ENCODE measurements at places on chromosomes 5 and 9.

DNA sequence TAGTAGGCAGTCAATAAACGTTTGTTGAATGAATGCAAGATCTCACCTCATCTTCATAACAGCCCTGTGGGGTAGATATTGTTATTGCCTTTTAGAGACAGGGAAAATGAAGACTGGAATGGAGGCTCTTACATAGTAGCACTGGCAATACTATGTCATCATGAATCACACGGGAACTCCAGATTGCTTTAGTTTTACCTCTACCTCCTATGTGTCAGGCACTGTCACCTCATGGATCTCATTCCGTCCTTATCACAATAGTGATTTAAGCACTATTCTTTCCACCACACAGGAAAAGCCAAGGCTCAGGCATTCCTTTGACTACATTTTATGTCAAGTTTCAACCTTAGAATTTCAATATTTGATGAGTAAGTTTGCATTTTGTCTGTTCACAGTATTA is 2.9 kb upstream of the EPB41L4B start:
- DNase-seq, result no peak

GRCh38 chr5:168477060-168477459 is 9.2 kb upstream of the RARS1 start:
- no peak for DNase-seq

DNA sequence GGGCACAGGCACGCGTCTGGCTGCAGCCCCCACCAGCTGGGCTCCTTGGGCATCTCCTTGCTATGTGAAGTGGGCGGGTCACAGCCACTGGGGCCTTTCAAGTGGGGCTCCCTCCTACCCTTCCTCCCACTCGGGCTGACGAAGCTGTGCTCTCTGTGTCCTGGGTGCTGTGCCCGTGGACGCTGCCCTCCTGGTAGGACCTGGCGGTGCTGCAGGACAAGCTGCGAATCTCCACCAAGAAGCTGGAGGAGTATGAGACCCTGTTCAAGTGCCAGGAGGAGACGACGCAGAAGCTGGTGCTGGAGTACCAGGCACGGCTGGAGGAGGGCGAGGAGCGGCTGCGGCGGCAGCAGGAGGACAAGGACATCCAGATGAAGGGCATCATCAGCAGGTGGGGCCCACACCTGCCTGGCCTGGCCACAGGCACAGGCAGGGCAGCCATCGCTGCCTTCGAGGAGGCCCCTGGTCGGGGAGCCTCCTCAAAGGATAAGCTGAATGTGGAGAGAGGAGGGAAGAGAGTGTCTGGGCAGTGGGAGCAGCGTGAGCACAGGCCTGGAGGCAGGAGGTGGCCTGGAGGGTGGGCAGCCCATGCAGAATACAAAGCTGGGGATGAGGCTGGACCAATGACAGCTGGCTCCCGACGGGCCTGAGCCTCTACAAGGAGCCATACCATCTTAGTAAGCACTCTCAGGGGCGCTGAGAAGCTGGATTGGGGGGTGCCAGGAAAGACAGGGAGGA is 124.7 kb downstream of the DAB2IP start:
- DNase-seq, result no peak

DNA sequence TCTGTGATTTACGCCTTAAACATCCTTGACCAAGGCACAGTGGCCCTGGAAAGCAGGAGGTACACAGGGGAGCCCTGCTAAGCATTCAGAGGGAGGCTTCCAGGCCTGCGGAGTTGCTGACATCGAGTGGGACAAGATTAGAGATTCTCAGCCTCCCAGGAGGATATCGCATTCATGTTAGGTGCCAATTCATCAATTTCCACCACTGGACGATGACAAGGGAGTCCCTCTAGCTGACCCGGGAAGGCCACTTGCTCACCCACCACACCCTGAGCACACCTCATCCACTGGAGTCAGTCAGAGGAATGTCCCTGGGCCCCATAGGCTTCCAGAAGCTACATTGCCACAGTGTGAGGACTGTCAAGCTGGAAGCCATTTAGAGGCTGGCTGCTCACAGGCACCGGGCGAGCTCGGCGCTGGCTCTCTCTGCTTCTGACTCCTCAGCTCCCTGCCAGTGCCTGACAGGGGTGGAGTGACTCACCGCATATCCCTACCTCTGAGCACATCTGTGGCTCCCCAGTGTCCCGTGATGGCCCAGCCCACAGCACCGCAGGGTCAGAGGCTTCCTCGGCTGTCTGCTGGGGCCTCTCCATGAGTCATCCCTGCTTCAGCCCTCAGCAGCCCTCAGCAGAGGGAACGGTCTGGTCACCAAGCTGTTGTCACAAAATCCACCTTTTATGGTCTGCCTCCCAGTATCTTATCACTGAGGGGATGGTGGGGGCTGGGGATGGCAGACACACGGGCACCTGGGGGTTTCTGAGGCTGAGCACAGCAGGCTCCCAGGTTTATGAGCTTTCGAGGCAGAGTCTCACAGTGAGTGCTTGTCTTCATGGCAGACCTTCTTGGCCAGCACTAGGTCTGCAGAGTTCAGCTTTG is 117.5 kb downstream of the ZNF608 start:
- no peak for DNase-seq

DNA sequence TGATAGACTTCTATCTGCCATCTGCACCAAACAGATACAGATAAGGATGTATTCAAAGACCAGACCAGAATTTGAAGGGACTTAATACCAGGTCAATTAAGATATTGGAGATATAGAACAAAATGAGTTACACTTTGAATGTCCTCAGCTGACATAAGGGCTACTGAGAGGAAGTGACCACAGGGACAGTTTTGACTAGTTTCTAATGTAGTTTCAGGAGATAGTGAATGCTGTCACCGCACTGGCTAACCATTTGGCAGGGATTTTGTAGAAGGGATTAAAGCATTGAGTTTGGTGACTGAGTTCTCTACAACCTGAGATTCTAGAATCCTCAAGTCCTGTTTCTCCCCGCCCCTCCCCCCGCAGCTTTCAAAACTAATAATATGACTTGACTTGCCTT is 22.7 kb downstream of the CCNH start:
- no peak for DNase-seq

- DNase-seq, result no peak
These were observed 178.7 kb downstream of the PLK2 start for GRCh38 chr5:58281189-58281588.

DNA sequence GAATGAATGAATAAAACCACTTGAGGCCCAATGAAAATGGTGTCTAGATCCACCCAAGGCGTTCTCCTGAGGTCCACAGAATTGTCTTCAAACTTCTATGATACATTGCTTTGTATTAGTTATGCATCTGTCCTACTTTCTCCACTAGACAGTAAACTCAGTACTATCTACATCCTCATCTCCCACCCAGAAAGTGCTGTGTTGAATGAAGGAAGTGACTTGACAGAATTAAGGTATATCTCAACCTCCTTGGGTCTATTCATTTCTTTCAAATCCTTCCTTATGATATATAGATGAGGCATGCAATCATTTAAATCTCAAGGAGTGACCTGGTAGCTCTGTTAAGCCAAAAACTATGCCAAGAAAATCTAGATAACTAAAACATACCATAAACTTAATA is 15.7 kb upstream of the PDCL start:
- no peak for DNase-seq

GRCh38 chr5:72883850-72884249 is 67.4 kb downstream of the TNPO1 start:
- DNase-seq, result no peak

- no peak for DNase-seq
These were observed 251.8 kb downstream of the ROR2 start for GRCh38 chr9:91698266-91698665.

- DNase-seq, result no peak
These were observed 4.8 kb downstream of the NR3C1 start for GRCh38 chr5:143398451-143399237.

- no peak for DNase-seq
These were observed 11.5 kb downstream of the SPRY4 start for GRCh38 chr5:142313275-142313674.

DNA sequence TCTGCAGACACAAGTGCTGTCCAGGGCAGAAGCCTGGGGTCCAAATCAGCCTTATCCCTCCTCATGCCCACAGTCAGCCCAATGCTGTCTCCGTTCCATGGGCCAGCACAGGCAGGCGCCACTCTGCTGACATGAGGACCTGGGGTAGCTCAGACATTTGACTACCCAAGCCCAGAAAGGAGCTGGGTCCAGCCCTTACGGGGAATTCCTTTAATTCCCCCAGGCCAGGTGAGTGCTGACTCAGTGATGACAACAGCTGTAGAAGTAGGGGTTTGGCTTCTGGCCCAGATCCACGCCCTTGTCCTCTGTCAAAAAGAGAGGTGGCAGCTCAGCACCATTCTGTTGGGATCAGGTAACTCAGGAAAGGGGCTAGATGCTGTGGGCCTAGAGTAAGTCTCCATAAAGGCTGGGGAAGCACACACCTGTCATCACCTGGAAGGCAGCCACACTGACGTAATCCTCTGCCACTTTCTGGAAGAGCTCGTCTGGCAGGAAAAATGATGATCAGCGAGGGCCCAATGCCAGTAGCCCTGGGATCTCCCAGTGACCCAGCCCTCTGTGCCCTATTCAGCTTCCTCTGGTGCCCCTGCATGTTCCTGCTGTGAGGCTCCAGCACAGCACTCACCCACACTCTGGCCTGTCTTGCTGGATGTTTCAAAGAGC is 1.9 kb downstream of the RAB24 start:
- DNase-seq, result no peak

DNA sequence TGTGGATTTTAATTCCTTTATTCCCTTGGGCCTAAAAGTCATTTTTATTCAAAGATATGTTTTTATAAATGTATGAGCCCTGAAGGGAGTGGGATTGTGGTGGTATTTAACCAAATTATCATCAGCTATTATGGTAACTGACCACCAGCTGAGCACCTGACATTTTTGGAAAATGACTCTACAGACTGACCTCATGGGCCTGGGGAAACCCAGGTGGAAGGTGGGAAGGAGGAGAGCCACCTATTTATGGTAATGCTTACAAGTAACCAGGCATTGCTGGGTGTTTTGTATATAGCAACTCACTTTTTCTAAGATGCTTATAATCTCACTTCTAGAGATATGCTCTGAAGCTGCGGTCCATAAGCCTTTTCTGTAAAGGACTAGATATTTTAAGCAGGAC is 22.3 kb upstream of the NFIB start:
- no peak for DNase-seq

DNA sequence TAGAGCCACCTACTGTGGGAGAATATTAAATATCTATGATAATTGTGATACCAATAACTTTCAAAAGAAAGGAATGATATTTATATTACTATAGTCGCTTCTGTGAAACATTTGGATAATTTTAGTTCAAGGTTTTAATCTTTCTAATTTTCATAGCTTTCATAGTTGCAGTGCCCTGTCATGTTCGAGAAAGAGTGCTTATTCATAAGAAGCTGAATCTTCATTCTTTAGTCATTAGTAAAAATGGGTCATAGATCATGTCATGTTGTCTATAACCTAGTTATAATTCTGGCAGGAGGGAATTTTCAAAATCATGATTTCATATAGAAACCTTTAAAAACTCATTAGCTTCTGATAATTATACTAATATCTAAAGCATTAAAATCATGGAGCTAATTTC is 685.6 kb downstream of the CETN3 start:
- DNase-seq, result no peak

- DNase-seq, result peak; percentile 12
These were observed 57.8 kb upstream of the HSPA9 start for GRCh38 chr5:138632900-138633489.

GRCh38 chr5:109931049-109931780 is 241.5 kb downstream of the MAN2A1 start:
- no peak for DNase-seq

DNA sequence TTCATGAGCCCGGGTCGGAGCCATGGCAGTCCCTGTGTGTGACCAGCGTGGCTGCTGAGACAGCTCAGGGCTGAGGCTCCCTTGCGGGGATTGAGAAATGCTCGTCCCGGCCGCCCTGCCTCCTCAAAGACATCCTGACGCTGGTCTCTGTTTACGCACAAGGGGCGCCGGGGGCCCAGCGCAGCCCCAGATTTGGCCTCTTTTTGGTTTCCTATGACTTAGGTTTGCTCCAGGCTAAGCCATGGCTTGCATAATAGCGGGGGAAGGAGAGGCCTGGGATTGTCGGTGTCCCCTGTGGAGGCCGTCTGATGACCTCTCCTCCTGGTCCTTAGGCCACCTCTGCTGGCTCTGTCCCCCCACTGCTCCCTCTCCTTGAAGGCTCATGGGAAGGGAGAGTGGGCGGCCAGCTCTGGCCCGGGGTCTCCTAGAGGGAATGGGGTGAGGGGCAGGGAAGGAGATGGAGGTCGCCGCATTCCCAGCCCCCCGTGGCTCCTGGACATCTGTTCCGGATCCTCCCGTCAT is 3.5 kb downstream of the LAMC3 start:
- DNase-seq, result no peak

DNA sequence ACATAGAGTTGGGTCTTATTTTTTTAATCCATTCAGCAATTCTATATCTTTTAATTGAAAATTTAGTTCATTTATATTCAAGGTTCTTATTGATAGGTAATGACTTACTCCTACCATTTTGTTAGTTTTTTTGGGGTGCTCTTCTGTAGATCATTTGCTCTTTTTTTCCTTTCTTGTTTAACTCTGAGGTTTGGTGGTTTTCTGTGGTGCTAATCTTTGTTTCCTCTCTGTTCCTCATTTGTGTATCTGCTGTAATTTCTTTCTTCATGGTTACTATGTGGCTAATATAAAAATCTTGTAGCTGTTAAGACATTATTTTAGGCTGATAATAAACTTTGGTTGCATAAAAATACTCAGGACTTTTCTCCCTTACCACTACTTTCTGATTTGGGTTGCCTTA is 181.6 kb upstream of the DMRTA1 start:
- no peak for DNase-seq

Data from NCI-H526 treated with DMSO at 0.1 percent for 48 hours (cell line).